Mesenteric fat pad (tissue), 1 donor: ENCODE measurements at places on chromosomes 3 and 15. TPM values are rescaled to one million over a fixed set of nuclear protein-coding genes. Genes with fewer than 3 reads are reported as not detected.

Gene FAM81A
- 0.35 TPM for total RNA-seq

Gene SNRK
- 59.1 TPM for total RNA-seq

Gene TF
- total RNA-seq: 9.4 TPM

Gene SPINK8
- not detected for total RNA-seq

Gene RARRES1
- 578 TPM for total RNA-seq

Gene TBL1XR1
- total RNA-seq: 142 TPM

DNA sequence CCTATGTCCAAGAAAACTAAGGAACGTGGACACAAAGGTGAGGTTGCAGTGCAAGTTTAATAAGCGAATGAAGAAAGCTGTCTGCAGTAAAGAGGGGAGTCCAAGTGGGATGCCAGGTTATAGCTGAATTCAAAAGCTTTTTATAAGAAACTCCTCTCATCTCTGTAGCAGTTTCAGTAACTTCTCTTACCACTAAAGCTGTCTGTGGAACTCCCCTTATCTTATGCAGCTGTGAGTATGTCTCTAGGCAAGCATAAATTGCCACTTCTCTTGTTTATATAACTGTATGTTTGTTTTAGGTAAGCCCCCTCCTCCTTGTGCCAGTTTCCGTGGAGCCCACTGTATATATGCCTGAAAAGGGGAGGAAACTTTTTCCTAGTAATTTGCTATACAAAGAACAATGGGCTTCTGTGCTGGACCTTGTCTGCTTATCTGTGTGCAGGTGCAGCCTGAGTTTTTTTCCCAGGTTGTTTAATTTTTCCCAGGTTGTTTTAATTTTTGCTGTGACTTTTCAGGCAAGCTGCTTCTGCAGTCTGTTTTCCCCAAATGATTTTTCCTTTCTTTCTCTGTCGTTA, 875.1 kb upstream of the EPHA6 start:
- no peak for DNase-seq

- DNase-seq: no peak
These were observed 58.0 kb downstream of the ITPR1 start for GRCh38 chr3:4551051-4551711.

- no peak for DNase-seq
These were observed 65.9 kb upstream of the ARL6 start for GRCh38 chr3:97698691-97699090.

- no peak for DNase-seq
These were observed 428.8 kb upstream of the ONECUT1 start for GRCh38 chr15:53218666-53219580.

DNA sequence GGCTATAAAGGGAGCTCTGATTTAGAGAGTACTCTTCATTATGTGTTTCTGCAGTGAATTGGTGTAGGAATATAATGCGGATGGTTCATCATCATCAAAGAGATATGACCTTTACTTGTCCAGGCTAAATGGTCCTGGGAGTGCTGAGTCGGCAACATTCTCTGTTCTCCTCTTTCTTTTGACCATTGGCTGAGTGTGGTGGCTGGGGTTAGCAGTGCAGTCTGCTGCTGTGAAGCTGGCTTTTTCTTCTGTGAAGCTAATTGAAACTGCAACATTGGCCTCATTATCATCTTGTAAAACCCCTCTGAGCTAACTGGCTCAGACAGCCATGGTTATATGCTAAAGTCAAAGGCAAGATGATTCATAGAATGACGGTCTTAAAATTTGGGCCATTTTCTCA, 83.8 kb downstream of the THRB start:
- no peak for DNase-seq

- no peak for DNase-seq
These were observed 84.5 kb downstream of the VGLL4 start for GRCh38 chr3:11558918-11559815.

GRCh38 chr3:149366941-149367840, 10.3 kb downstream of the TM4SF1 start:
- DNase-seq: no peak

- DNase-seq: no peak
These were observed 27.8 kb upstream of the ARHGEF3 start for GRCh38 chr3:56829533-56829932.

DNA sequence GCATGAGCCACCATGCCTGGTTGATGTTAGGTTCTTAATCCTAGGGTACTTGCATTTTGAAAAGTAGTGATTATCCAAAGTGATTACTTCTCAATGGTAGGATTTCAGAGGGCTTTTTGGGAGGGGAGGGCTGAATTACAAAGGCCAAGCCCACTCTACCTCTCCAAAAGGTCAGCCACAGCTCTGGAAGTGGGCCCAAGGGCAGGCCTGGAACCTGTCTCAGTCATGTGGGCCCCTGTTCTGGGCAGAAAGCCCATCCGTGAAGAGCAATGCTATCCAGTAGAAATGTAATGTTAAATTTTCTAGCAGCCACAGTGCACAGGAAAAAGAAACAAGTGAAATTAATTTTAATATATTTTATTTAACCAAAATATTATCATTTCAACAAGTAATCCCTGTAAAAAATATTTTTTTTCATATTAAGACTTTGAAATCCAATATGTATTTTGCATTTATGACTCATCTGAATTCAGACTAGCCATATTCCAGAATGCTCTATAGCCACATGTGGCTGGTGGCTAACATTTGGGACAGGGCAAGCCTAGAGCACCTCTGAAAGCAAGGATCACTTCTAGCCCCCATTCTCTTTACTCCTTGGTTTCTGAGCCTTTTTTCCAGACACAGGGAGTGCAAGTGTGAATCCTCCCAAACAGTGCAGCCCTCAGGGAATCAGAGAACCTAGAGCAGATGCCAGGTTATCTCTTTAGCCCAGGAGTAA, 16.8 kb downstream of the RFT1 start:
- DNase-seq: peak; percentile 28

DNA sequence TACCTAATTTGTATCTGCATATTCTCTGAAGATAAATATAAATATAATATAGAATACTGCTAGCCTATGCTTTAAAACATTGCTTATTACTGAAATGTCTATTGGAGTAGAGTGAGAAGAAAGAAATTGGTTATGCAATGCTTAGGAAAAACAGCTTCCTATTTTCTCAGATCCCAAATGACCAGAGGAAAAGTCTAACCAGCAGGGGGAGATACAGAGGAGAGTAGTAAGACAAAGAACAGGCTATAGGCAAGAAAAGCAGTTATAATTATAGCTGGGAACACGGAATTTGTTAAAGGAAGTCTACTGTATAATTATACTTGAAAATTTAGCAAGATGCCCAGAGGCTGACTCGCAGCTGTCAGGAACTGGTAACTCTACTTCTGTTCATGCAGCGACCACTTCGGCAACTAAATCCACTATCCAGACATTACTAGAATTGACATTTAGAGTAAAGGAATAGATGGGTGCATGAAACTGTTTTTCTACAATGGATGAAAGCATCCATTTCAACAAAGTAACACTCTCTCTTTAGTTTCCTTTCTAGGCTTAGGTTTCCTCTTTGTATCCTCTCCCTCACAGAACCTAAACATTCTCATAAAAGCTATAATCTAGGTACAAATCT, 97.2 kb downstream of the TBC1D5 start:
- DNase-seq: no peak

DNA sequence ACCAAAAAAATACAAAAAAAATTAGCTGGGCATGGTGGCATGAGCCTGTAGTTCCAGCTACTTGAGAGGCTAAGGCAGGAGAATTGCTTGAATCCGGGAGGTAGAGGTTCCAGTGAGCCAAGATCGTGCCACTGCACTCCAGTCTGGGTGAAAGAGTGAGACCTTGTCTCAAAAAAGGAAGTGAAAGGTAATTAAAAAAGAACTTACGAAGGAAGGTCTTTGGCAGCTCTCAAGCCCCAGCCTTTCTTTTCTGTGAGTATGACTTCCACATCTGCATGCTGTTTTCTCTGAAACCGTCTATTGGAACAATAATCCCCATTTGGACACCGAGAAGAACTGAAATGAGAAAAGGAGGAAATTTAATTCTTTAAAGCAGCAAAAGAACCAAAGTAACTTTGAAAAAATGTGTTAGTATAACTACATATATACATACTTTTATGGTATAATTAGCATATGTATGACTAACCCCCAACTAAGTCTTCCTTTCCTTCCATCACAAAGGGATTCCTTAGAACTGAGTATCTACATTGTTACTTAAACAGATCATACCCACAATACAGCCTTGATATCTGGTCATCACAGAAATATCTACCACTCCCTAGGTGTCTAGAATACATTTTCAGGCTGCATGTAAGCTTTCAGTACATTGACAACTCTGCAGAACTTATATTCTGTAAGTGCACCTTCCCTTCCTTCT, 50.1 kb downstream of the SETD2 start:
- DNase-seq: no peak

DNA sequence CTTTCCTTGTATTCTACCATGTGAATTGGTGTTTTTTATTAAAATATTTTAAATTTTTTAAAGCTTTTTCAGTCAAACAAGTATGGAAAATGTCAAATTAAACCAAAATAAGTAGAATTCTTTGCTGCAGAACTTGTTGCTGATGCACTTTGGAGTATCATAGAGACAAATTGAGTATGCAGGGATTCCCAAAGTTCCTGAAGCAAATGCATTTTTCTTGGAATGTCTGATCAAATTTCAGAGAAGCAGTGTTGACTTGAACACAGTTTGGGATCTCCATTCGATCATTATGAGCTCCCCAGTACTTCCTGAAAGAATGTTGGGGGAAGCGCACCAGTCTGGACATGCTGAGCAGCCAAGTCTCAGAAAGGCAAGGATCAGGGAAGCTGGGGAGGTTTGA, 517.8 kb upstream of the CFAP20DC start:
- DNase-seq: no peak
